Spinal cord (tissue), 10 donors: ENCODE measurements at places on chromosomes 16 and 17. TPM values are rescaled to one million over a fixed set of nuclear protein-coding genes. Genes with fewer than 3 reads are reported as not detected.

Gene MAP2K6
- total RNA-seq = 32.5 TPM

Gene MRPS23
- total RNA-seq = 17.0 TPM

Gene B3GNT9
- 34.9 TPM for total RNA-seq

Gene CA4
- 6.2 TPM for total RNA-seq

Gene TBC1D3G
- total RNA-seq = not detected

Gene LITAFD
- not detected for total RNA-seq

Gene CA10
- total RNA-seq = 30.0 TPM

Gene OR2C1
- 0.55 TPM for total RNA-seq

Gene UMOD
- not detected for total RNA-seq

Gene CLUH
- 21.2 TPM for total RNA-seq

Gene TEDC2
- total RNA-seq = 4.4 TPM

Gene TNS4
- total RNA-seq = not detected

Gene C16orf90
- not detected for total RNA-seq

Gene PERCC1
- total RNA-seq = not detected

Gene USP22
- 192 TPM for total RNA-seq

Gene EPN3
- total RNA-seq = 0.39 TPM

Gene SLC43A2
- 17.2 TPM for total RNA-seq

Gene KRT31
- total RNA-seq = not detected

Gene MEFV
- total RNA-seq = 0.33 TPM

Gene MEOX1
- 2.3 TPM for total RNA-seq

Gene CCL7
- total RNA-seq = not detected

Gene NPIPA3
- total RNA-seq = 0.88 TPM

Gene TOX3
- total RNA-seq = 6.3 TPM

Gene CHST4
- 0.50 TPM for total RNA-seq

Gene MYH1
- total RNA-seq = not detected

Gene MMP25
- total RNA-seq = 1.4 TPM

Gene C16orf96
- 0.50 TPM for total RNA-seq

Gene TMIGD1
- total RNA-seq = not detected

Gene ZNF423
- total RNA-seq = 28.3 TPM

Gene KRT39
- not detected for total RNA-seq
